Liver (tissue), 10 donors: ENCODE measurements at places on chromosomes 7 and 10. TPM values are rescaled to one million over a fixed set of nuclear protein-coding genes. Genes with fewer than 3 reads are reported as not detected.

DNA sequence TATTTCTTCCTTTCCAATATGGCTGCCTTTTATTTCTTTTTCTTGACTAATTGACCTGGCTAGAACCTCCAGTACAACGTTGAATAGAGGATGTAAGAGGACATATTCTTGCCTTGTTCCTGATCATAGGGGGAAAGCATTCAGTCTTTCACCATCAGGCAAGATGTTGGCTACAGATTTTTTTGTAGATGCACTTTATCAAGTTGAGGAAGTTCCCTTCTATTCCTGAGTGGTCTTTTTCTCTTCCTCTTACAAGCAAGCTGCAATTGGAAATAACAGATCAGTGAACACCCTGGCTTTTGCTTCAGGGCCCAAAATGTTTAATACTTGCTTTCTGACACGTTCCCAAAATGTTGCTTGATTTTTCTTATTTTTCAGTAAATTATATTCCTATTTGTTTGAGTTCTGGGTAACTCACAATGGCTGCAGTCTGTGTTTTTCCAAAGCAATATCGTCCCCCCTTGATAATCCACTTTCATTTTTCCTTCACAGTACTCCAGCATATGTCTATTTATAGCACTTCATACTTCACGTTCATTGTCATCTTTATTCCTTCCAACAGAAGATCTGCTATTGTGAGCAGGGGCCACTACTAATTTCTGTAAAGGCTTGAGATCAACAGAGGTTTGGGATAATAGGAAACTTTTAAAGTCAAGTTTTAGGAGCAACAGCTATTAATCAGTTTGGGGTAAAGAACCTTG, 11.7 kb downstream of the CPEB3 start:
- no peak for DNase-seq
- H3K36me3 ChIP-seq, result no peaks in the 10 kb centered on the region
- no peak overlapping the region for H3K4me3 ChIP-seq
- H3K4me1 ChIP-seq, result no peaks in the 10 kb centered on the region

DNA sequence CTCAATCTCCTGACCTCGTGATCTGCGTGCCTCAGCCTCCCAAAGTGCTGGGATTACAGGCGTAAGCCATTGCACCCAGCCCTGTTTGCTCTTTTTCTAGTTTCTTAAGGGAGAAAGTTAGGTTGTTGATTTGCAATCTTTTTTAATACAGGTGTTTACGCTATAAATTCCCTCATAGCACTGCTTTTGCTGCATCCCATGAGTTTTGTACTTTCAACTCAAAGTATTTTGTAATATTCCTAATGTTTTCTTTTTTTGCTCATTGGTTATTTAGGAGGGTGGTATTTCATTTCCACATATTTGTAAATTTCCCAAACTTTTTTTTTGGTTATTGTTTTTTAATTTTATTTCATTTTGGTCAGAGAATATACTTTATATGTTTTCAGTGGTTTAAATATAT, 11.6 kb downstream of the TPST1 start:
- no peak overlapping the region for H3K4me3 ChIP-seq
- H3K27me3 ChIP-seq, result no peaks in the 10 kb centered on the region
- H3K4me1 ChIP-seq, result peaks cover 23% of the 10 kb centered on the region
- no peaks in the 10 kb centered on the region for H3K36me3 ChIP-seq
- DNase-seq, result no peak
- H3K27ac ChIP-seq, result peak overlapping the region; percentile 70

GRCh38 chr10:50512743-50513416, 110.9 kb downstream of the SGMS1 start:
- H3K4me1 ChIP-seq, result peaks cover 44% of the 10 kb centered on the region
- H3K27ac ChIP-seq, result peak overlapping the region; percentile 22
- no peak overlapping the region for H3K4me3 ChIP-seq

DNA sequence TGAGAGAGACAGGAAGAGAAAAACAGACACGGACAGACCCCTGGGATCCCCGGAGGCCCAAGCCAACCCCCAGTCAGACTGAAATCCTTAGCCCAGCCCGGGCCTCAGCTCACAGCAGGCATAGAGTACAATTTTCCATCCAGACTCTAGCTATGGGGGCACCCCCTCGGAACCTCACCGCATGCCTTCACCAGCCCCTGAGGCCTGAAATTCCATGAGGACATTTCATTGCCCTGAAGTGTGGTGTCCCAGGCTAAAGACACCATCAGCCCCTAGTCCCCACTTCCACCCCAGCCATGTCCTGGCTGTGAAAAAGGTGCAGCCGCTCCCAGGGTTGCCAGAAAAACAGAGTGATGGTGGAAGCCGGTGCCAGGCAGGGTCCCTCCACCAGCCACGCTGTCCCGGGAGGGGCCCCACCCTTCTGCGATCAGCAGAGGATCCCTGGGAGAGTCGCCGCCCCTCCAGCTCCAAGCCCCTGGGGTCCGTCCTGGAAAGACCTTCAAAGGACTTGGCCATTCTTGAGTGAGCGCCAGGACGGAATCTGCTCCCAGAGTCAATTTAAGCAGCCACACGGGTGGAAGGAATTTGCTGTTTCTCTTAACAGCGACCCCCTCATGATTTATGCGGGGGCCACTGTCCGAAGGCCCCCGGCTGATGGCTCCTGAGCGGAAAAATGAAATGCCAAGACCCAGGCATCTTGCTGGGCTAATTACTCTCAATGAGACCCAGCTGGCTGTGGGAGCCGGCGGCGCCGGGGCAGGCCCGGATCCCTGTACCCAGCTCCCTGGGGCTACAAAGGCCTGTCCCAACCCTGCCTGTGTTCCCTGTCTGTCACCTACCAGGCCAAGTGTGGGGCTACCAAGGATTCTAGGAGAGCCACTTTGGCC, 23.2 kb downstream of the MYL10 start:
- H3K4me3 ChIP-seq, result no peak overlapping the region
- H3K36me3 ChIP-seq, result no peaks in the 10 kb centered on the region
- H3K27me3 ChIP-seq, result no peaks in the 10 kb centered on the region
- DNase-seq, result no peak

GRCh38 chr10:13072339-13072738, 27.6 kb upstream of the OPTN start:
- DNase-seq, result no peak
- H3K36me3 ChIP-seq, result no peaks in the 10 kb centered on the region
- H3K27ac ChIP-seq, result no peak overlapping the region
- H3K27me3 ChIP-seq, result peaks cover 2% of the 10 kb centered on the region

DNA sequence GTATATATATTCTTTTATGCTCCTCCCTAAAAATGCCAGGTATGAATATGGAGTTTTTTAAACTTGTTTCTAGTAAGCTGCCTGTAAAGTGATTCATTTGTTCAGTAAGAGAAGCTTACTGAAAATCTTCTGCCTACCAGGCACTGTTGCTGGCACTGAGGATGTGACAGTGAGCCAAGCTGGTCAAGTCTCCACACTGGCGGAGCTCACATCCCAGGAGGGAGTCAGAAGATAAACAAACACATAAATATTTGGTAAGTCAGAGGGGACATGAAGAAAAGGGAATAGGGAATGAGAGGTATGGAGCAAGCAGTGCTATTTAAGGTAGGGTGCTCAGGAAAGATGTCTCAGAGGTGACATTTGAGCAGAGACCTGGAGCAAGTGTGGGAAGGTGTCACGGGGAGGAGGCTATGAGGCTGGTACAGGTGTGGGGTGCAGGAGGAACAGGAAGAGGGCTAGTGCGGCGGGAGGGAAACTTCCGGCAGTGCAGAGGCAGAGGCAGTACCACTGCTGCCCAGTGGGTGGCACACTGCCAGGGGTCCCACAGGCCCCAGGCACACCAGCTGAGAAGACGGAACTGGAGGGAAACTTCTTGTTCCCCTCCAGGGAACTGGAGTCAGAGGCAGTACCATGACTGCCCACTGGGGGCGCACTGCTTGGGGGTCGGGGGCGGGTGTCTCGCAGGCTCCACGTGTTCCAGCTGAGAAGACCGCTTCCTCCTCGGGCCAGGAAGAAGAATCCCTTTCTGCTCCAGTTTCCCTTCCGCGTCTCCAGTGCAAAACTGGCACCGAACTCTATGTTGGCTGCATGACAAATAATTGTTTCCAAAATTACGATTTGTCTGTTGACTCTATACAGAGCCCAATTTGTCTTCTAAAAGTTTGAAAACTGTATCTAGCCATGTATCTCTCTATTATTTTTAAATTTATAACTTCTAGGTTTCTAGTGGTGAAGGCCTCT, 161.0 kb downstream of the TEX36 start:
- no peaks in the 10 kb centered on the region for H3K4me1 ChIP-seq
- DNase-seq, result no peak
- H3K36me3 ChIP-seq, result no peaks in the 10 kb centered on the region

- peaks cover 20% of the 10 kb centered on the region for H3K4me1 ChIP-seq
- no peak for DNase-seq
- no peak overlapping the region for H3K4me3 ChIP-seq
- no peaks in the 10 kb centered on the region for H3K36me3 ChIP-seq
- H3K27ac ChIP-seq, result peak overlapping the region; percentile 63
These were observed 36.6 kb downstream of the GRK5 start for GRCh38 chr10:119243967-119244366.

- no peak for DNase-seq
- H3K27ac ChIP-seq, result peak overlapping the region; percentile 72
- H3K27me3 ChIP-seq, result no peaks in the 10 kb centered on the region
- H3K36me3 ChIP-seq, result no peaks in the 10 kb centered on the region
These were observed 43.3 kb upstream of the ECHDC3 start for GRCh38 chr10:11698691-11699549.

GRCh38 chr10:46050941-46051623, 5.0 kb upstream of the MSMB start:
- no peak for DNase-seq
- no peak overlapping the region for H3K27ac ChIP-seq
- H3K27me3 ChIP-seq, result no peaks in the 10 kb centered on the region

- DNase-seq, result no peak
- no peaks in the 10 kb centered on the region for H3K36me3 ChIP-seq
- no peak overlapping the region for H3K4me3 ChIP-seq
- H3K27ac ChIP-seq, result no peak overlapping the region
- H3K27me3 ChIP-seq, result no peaks in the 10 kb centered on the region
These were observed 15.5 kb upstream of the NCAPG2 start for GRCh38 chr7:158720112-158720511.

DNA sequence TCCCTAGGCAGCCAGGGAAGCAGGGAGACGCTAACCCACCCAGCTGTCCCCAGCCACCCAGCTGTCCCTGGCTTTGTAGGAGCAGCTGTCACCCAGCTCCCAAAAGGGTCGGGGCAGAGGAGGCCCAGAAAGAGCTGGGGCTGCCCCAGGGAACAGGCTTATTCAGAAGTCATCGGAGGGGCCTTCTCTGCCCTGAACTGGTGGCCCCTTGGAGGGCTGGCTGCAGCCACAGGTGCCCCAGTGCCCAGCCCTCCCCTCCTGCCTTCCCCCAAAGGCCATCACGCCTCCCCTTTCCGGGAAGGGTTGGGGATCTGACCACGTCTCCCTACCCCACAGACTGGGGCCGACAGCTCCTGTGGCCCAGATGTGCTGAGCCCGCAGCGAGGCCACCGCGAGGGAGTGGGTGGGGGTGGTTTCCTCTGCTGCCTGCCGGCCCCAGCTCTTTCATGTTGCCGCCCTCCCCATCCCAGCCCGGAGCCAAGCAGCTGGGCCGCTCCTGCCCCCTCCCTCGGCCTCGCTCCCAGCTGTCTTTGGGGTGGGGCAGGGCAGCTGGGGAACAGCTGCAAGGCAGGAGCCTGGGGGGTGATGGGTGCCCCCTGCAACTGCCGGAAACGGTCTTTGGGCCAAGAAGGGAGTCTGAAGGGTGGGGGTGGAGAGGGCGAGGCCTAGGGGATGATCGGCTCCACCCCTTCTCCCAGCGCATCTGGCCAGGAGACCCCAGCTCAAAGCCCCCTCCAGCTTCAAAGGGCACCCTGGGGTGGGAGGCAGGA, 16.8 kb downstream of the TRIM8 start:
- H3K27me3 ChIP-seq, result no peaks in the 10 kb centered on the region
- H3K27ac ChIP-seq, result no peak overlapping the region
- peaks cover 17% of the 10 kb centered on the region for H3K4me1 ChIP-seq
- H3K36me3 ChIP-seq, result peaks cover 7% of the 10 kb centered on the region
- no peak for DNase-seq

DNA sequence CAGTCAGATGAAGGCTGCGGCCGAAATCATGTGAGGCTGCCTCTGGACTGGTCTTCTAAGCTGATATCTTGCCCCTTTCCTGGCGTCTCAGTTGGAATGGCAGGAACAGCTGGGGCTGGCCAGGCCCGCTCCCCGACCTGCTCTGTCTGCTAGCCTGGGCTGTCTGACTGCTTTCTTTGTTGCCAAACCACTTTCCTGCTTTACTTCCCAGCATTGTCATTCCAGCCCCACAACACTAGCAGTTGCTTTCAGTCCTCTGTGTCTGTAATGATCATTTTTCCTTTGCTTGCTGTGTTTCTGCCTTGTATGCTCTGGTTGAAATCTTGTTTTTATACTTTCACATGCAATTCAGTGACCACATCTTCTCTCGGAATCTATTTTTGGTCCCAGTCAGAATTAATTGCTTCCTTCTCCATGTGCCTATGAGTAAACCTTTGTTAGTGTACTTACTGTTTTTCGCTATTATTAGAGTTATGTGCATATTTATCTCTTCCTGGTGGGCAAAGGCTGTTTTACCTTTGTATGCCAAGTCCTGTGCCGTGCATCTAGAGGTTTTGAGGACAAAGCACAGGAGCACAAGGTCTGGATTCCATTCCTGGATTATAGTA, 21.6 kb downstream of the PRPF18 start:
- no peaks in the 10 kb centered on the region for H3K27me3 ChIP-seq
- no peak overlapping the region for H3K4me3 ChIP-seq
- no peak overlapping the region for H3K27ac ChIP-seq
- DNase-seq, result no peak

Gene NUPR2
- total RNA-seq, result not detected

Gene EBF3
- total RNA-seq, result not detected

Gene OR6V1
- total RNA-seq, result not detected
